Thyroid gland (tissue), 4 donors: ENCODE measurements at places on chromosomes 5 and 9. TPM values are rescaled to one million over a fixed set of nuclear protein-coding genes. Genes with fewer than 3 reads are reported as not detected.

The GRM6 gene
- total RNA-seq, result not detected

The FOXD4L5 gene
- 0.54 TPM for total RNA-seq

The AGXT2 gene
- not detected for total RNA-seq

The KCNV2 gene
- not detected for total RNA-seq

The SLC45A2 gene
- total RNA-seq, result not detected

The PCSK1 gene
- total RNA-seq, result 9.6 TPM

The FAM153A gene
- 0.81 TPM for total RNA-seq

The PDCD1LG2 gene
- 0.78 TPM for total RNA-seq

The NR5A1 gene
- total RNA-seq, result not detected

The ETF1 gene
- 81.4 TPM for total RNA-seq

- no peak for DNase-seq
Observed at GRCh38 chr5:137648361-137648760, 87.5 kb downstream of the KLHL3 start.

- DNase-seq, result no peak
Observed at GRCh38 chr9:126875756-126876510, 15.5 kb downstream of the ZBTB34 start.

DNA sequence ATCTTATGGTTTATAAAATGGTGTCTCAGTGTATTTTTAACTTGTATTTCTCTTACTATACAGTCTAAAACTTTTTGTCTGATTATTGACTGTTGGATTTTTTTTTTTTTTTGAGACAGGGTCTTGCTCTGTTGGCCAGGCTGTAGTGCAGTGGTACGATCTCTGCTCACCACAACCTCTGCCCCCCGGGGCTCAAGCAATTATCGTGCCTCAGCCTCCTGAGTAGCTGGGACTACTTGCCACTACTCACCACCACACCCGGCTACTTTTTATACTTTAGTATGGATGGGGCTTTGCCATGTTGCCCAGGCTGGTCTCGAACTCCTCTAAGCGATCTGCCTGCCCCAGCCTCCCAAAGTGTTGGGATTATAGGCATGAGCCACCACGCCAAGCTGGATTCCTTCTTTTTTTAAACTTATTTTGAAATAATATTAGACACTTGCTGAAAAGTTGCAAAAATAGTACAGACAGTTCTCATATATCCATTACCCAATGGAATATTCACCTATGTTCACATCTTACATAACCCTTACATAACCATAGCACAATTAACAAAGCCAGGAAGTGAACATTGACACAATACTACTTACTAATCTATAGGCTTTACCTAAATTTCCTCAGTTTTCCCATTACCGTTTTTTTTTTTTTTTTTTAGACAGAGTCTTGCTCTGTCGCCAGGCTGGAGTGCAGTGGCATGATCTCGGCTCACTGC lies 47.2 kb downstream of the STOM start:
- no peak for DNase-seq

DNA sequence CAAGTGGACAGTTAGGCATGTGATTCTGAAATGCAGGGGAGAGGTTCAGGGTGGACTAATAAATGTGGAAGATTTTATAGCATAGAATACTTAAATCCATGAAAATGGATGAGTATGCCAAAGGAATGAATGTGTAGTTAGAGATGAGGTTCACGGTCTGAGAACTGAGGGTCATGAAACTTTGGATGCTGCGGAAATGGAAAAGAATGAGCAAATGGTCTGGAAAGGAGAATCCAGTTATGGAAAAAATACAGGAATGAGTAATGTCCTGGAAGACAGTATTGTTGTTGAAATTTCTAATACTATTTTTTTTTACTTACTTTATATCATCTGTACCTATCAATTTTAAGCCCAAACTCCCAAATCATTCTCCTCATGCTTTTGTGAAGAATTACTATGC lies 2369.4 kb downstream of the MAT2B start:
- DNase-seq, result no peak

- no peak for DNase-seq
Observed at GRCh38 chr5:30195036-30195435, 998.5 kb upstream of the CDH6 start.

GRCh38 chr5:18534119-18534518 lies 899.9 kb downstream of the TAF11L14 start:
- DNase-seq, result no peak

GRCh38 chr9:93038918-93039317 lies 19.6 kb upstream of the SUSD3 start:
- DNase-seq, result no peak

DNA sequence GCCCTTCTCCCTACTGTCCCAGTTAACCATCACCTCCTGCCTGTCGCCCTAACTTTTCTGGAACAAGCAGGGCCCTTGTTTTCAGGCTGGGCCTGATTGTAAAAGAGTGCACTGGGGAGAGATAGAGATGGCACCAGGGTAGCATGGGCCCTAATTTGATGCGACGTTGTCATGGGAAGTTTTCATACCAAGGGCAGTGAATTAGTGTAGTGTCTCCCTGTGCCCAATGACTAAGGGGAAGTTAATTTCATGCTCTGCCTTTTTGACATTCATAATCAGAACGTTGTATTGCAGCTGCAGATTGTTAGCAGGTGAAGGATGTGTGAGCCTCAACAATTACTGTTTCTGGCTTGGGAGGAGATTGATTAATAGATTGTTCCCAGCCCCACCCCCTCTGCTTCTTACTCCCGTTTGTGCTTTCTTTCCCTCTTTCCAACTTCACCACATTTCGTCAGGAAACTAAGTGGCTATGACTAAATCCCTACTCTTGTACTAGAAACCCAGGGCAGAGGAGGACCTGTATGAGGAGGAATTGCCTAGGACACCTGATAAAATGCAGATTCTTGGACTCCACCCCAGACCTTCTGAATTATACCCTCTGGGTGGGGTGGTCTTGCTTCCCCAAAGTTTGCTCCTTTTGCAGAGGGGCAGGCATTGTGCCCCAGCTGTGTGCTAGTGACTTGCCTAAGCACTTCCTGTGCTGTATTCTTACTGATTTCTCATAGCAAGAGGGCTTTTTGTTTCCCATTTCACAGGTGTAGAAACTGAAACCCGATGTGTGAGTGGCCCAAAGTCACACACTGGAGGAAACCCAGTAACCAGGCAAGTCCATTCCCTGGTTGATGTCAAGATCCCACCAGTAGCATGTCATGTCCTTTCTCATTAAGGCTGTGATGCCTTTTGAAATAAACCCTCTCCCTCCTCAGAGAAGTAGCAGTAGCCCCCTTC lies 56.3 kb downstream of the DAB2IP start:
- no peak for DNase-seq

DNA sequence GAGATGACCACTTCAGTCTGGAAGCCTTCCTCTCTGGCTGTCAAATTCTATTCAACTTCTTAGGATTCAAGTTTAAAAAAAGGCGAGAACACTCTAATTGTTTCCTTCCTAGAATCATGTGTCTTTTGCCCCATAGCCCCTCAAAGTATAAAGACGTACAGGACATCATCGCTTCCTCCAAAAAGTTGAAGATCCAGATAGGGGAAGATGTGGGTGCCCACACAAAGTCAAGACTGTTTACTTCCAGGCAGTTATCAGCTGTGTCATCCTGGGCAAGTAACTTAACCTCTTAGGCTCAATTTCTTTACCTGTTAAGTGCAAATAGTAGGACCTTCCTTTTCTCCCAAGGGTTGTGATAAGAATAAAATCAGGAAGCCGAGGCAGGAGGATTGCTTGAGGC lies 40.1 kb downstream of the PPARGC1B start:
- no peak for DNase-seq

DNA sequence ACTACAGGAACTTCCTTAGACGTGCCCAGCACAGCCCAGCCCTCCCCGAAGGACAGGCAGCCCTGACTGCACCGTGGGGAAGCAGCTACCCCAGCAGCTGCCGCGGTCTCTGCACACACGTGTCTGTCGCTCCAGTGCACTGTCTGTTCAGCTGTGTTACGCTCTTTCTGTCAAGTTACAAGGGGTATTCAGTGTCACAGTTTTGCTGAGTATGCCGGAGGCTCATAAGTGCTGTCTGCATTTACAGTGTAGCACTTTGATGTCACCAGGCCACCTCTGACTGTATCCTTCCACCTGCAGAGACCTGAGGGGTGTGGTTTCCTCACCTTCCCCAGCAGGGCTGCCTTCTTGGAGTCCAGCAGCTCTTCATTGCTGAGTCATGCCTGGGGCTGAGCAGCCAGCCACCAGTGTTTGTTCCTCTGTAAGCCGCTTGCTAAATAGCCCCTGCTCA lies 126.8 kb downstream of the EHMT1 start:
- DNase-seq, result peak; percentile 47

- no peak for DNase-seq
Observed at GRCh38 chr9:126363250-126363649, 36.6 kb downstream of the MVB12B start.

DNA sequence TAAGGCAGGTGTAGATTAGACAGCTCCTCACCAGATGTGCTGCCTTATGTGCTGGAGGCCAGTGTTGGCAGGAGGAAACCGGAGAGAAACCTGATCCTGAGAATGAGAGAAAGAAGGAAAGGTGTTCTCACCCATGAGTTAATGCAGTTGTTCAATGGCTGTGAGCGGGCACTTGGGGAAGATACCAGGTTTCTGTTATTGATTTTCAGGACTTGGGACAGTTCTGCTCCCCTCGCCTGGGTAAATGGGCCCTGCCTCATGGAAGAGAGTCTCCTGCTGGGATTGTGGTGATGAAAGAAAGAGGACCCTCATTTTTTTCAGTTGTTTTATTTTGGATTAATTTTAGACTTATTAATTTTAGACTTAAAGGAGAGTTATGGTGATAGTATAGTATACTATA lies 59.5 kb downstream of the EGFLAM start:
- DNase-seq, result no peak

DNA sequence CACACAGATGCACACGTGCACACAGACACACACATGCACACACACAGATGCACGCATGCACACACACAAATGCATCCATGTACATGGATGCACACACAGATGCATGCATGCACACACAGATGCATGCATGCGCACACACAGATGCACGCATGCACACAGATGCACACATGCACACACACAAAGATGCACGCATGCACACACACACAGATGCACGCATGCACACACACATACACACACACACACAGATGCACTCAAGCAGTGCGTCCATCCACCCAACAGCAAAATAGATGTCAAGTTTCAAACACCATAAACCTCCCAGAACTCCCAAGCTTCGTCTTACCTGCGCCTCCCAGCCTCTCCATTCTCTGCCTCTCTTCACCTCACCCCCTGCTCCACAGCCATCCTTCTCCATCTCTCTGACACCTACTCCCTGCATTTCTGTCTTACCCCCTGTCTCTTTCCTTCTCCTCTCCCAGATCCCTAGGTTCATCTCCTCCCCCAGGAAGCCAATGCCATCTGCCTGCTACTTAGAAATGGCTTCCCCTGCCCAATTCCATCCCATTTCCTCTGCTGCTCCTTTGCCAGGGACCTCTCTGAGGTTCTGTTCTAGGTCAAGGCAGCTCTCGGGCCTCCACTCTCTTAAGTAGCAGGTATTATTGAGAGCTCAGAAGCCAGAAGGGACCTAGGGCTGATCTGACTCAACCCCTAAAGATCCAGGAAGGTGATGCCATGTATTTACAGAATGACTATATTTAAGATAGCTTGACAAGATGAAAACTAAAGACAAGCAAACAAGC lies 297.2 kb downstream of the MED10 start:
- no peak for DNase-seq

DNA sequence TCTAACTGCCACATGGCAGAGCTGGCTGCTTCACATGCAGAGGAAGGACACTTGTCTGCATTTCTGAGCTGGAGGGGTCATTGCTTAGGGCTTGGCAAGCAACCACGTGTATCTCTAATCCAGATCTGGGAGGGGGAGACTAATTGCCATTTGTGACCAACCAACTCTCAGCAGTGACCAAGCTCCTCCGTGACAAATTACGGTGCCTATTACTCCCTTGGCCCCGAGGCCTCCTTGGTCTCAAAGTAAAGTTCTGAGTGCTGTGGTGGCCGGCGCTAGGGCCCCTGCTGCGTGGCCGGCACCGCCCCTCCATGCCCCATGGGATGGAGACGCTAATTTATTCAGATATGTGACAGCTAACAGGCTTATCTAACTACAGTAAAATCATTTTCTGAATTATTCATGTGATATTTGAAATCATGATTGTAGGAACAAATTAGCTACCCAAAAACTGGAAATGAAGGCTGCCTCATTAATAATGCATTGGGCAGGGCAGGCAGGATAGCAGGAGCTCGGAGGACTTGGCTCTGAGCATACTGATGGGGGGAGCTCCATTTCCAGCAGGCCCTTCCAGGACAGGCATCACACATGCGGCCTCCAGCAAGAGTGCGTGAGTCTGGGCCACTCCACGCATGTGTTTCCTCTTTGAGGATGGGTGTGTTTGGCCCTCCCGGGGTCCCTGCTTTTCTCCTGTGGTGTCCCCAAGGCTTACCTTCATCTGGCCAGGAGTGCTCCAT lies 67.7 kb downstream of the C5orf15 start:
- DNase-seq, result no peak
